Spleen (tissue), 13 donors: ENCODE measurements at places on chromosomes 3 and 15. TPM values are rescaled to one million over a fixed set of nuclear protein-coding genes. Genes with fewer than 3 reads are reported as not detected.

GRCh38 chr15:41967506-41968206, 4.7 kb downstream of the EHD4 start:
- DNase-seq: peak; percentile 76

The C3orf70 gene
- total RNA-seq: 6.1 TPM

GRCh38 chr3:50370594-50370993, 11.3 kb upstream of the TMEM115 start:
- DNase-seq: no peak

The OSTN gene
- total RNA-seq: not detected

DNA sequence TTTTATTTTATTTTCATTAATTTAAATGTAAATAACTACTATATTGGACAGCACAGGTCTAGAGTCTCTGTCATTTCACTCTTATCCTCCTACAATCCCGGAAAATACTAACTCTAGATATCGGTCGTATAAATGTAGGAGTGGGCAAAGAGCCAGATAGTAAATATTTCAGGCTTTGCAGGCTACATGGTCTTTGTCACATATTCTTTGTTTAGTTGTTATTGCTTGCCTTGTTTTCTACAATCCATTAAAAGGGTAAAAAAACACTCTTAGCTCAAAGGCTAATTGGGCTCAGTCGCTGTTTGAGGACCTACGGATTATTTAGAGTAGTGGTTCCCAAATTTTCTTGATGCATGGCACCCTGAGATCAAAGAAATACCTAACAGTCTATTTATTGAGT, 1.7 kb downstream of the KNL1 start:
- no peak for DNase-seq

The POLR2H gene
- 85.7 TPM for total RNA-seq

DNA sequence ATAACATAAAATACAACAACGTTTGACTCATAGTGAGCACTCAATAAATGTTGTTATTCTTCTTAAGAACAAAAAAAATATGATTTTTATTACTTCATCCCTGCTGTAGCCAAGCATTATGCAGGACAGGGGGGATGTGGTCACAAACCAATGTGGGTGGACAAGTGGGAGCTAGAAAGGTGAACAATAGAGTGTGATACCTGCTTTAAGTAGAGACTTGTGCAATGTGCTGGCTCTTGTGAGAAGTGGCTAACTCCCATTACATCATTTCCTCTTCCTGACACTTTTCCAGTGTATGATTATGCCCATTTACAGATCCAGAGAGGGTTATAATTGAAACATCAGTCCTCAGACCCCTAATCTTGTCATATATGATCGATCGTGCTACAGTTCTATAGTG, 193.6 kb downstream of the UBE2E2 start:
- DNase-seq: no peak

The GPR87 gene
- not detected for total RNA-seq

DNA sequence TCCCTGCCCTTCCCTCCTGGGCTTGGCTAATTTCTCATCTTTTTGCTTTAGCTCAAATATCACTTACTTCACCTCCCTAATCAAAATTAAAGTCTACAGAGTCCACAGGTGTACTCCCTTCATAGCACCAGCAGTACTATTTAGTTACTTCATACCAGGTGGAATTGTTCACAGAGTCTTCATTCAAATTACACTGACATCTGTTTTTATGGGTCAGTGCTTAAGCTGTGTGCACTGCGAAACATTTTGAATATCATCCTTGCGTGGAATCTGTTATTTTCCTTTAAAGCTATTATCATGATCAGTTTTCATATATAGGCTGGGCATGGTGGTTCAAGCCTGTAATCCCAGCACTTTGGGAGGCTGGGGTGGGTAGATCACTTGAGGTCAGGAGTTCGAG, 2.7 kb upstream of the SERF2 start:
- DNase-seq: no peak

GRCh38 chr15:43218908-43219706, 1.7 kb downstream of the EPB42 start:
- DNase-seq: no peak

GRCh38 chr3:37321377-37321781, 147.0 kb upstream of the LRRFIP2 start:
- DNase-seq: no peak

- no peak for DNase-seq
Observed at GRCh38 chr3:43048470-43048869, 57.4 kb downstream of the POMGNT2 start.

DNA sequence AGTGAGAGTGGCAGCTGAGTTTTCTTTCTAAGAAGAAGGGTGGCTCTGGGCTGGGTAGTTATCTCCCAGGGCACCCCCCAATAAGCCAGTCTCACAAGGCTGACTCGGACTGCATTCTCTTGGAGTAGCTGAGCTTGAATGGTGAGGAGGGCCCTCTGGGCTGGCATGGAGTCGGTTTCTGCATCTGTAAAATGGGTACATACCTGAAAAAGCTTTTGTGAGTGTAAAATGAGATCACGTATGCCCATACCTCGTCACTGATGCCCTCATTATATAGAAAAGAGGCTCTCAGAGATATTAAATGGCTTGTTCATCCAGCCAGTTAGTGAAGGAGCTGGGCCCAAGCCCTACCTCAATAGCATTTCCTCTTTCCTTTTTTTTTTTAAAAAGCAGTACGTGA, 41.2 kb downstream of the SMAD6 start:
- no peak for DNase-seq

- no peak for DNase-seq
Observed at GRCh38 chr3:41143421-41144031, 55.8 kb upstream of the CTNNB1 start.

- peak; percentile 60 for DNase-seq
Observed at GRCh38 chr3:52860424-52860768, 25.6 kb upstream of the MUSTN1 start.

DNA sequence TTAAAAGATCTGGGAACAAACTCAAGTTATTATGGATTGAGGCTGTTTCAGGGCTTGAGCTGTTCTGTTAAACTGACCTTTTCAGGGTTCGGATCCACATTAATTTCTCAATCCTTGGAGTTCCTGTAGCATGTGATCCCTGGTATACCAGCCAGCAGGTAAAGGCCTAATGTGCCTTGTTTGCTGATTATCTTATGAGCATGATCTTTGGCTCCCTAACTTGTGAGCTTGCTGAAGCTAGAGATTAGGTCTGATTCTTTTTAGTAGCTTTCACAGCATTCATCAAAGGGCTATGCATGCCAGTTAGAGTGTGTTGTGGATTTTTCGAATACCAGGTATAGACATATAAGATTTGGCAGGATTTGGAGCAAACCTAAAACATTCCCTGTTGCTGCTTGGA, 10.3 kb downstream of the CORO2B start:
- no peak for DNase-seq

The NPAP1 gene
- 0.23 TPM for total RNA-seq

DNA sequence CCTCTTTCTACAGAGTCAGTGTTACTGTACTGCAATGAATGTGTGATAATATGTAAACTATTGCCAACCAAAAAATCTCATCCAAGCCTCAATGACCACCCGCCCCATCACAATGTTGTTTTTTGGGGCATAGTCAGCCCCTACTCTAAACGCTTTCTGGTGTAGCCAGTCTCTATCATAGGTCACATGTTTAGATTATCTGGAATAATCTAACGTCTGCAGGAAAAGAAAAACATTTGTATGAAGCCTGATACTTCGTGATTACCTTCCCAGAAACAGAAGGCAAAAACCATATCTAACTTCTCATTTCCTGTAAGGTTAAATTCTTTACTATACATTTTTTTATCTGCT, 1331.8 kb upstream of the GBE1 start:
- DNase-seq: no peak

GRCh38 chr3:127483902-127484591, 106.5 kb downstream of the TPRA1 start:
- peak; percentile 52 for DNase-seq

- DNase-seq: no peak
Observed at GRCh38 chr3:139934613-139935015, 371 bp upstream of the CLSTN2 start.

- no peak for DNase-seq
Observed at GRCh38 chr3:45765958-45766357, 30.4 kb downstream of the SLC6A20 start.

The LOXL1 gene
- total RNA-seq: 3.3 TPM

- DNase-seq: no peak
Observed at GRCh38 chr15:101372149-101372577, 77.1 kb upstream of the SNRPA1 start.

DNA sequence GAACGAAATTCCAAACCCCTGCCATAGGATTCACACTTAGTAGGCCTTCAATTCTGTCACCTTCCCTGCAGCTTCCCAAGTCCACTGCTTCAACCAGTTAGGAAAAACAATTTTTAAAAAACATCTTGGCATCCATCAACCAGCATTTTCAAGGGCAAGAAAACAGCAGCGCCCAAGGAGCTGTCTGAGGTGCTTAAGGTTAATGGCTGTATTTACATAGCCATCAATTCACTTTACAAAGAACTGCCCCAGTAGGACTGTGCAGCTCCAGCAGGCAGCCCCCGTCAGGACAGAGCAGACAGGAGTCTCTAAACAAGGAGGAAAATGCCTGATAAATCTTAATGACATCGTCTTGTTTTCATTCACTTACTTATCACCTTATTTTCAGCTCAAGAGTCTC, 13.3 kb downstream of the TAFA4 start:
- no peak for DNase-seq

- DNase-seq: no peak
Observed at GRCh38 chr3:71900057-71900456, 115.1 kb upstream of the PROK2 start.

DNA sequence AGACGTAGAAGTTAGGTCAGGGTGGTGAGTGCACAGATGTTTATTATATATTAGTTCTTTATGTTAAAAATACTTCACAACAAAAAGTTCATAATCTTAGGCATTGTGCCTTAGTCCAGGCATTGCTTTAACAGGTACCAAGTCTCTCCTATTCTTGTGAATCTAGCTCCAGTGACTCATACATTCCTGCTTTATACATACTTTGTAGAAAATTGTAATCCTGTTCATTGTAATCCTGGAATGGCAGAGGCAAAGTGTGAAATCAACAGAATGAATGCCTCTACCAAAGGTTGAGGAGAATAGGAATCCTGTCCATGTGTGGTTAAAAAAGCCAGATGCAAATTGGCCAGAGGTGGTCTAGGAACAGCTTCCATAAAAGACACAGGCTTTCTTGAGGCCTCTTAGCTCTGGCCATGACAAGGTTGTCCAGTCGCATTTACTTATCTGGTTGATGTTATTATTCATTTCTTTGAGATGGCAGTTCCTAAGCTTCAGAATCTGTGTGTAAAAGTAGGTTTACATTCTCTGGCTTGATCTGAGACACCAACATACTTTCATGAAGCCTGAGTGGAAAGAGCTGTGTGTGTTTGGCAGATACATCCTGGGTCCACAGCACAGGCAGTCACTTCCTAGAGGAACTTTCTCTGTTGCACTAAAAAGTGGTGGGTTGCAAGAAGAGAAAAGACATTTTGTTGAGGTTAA, 109.0 kb downstream of the CDIN1 start:
- no peak for DNase-seq
